ENCODE measurements at places on chromosomes 12 and 14.
A peak's percentile ranks its signal among the peaks of the same experiment; 100 is the strongest.

GRCh38 chr14:77000340-77001270 is 27.9 kb downstream of the IRF2BPL start:
- DNase-seq = peak; percentile 91

DNA sequence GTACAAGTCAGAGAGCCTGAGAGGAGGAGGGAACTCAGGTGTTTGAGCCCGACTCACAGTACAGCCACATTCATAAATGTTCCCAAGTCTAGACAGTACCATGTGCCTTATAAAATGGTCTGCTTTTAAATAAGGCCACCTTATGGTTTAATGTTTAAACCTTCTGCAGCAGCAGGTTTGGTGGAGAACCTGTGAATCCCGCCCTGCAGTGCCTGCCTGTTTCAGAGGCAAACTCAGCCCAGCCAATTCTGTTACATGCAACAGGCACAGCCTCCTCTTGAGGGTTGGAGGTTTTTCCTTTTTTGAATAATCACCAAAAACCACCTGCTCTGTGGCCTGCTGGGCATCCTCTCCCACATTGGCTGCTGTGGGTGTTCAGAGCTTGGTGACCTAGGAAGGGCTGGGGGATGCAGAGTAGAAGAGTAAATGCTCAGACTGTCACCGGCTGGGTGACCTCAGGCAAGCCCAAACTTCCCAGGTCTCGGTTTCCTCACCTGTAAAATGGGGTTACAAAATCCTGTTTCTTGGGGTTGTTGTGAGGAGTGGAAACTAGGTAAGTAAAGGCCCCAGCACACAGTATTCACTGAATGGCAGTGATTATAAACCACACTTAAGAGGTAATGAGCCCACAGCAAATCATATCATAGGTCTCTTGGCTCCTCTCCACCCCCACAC is 28.0 kb downstream of the NUAK1 start:
- no peak for DNase-seq

GRCh38 chr12:124539084-124540041 is 28.0 kb downstream of the NCOR2 start:
- no peak for DNase-seq

DNA sequence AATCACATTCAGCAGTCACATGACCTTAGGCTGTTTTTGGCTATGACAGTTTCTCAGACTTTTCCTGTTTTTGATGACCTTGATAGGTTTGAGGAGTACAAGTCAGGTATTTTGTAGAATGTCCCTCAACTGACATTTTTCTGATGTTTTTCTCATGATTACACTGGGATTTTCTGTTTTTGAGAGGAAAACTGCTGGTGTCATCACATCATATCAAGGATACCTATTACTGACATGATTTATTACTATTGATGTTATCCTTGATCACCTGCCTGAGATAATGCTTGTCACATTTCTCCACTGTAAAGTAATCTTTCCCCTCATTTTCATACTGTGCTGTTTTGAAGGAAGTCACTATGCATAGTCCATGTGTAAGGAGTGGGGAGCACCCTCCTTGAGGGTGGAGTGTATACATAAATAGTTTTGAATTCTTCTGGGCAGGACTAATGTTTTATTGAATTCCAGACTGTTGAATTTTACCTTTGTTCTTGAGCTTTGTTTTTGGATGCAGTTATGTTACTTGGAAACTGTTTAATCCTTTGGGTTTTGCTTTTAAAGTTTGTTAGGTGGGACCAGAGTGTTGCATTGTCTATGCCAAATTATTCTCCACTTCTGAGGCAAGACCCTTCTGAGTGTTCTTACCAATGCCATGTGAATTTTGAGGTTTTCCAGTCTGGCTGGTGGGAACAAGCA is 444.5 kb upstream of the FAR2 start:
- no peak for DNase-seq

- DNase-seq = no peak
Observed at GRCh38 chr14:33692762-33693161, 258.1 kb downstream of the EGLN3 start.

GRCh38 chr14:68246074-68246785 is 426.7 kb downstream of the RAD51B start:
- DNase-seq = peak; percentile 17
